ENCODE measurements at places on chromosomes 2 and 18. TPM values are rescaled to one million over a fixed set of nuclear protein-coding genes. Genes with fewer than 3 reads are reported as not detected.

- no peak for DNase-seq
Observed at GRCh38 chr2:86623043-86623493, 597 bp downstream of the RNF103 start.

DNA sequence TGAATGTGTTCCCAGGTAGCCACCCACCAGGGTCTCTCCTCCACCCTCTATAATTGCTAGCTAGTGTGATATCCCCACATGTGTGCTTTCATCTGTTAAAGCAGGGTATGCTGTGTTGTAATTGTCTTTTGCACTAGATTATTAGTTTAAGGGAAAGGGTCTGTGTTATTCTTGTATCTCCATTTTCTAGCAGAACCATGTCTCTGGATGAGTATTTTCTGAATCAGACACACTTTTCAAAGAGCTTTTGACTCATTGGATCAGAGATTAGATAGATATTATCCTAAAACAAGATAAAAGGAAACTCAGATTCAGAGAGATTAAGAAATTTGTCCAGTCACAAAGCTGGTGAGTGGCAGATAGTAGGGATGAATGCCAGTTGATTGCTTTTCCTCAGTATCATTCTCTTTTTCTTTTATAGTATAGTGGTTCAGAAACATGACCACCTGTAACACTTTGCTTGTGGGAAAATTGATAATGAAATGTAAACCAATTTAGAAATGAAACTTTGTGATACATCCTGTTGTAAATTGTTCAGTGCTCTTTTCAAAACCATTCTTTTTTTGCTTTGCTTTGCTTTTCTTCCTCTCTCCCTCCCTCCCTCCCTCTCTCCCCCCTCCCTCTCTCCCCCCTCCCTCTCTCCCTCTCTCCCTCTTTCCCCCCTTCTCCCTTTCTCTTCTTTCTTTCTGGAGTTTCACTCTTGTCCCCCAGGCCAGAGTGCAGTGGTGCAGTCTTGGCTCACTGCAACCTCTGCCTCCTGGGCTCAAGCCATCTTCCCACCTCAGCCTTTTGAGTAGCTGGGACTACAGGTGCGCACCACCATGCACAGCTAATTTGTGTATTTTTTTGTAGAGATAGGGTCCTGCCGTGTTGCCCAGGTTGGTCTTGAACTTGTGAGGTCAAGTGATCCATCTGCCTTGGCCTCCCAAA lies 7.4 kb downstream of the MIB1 start:
- DNase-seq: no peak

DNA sequence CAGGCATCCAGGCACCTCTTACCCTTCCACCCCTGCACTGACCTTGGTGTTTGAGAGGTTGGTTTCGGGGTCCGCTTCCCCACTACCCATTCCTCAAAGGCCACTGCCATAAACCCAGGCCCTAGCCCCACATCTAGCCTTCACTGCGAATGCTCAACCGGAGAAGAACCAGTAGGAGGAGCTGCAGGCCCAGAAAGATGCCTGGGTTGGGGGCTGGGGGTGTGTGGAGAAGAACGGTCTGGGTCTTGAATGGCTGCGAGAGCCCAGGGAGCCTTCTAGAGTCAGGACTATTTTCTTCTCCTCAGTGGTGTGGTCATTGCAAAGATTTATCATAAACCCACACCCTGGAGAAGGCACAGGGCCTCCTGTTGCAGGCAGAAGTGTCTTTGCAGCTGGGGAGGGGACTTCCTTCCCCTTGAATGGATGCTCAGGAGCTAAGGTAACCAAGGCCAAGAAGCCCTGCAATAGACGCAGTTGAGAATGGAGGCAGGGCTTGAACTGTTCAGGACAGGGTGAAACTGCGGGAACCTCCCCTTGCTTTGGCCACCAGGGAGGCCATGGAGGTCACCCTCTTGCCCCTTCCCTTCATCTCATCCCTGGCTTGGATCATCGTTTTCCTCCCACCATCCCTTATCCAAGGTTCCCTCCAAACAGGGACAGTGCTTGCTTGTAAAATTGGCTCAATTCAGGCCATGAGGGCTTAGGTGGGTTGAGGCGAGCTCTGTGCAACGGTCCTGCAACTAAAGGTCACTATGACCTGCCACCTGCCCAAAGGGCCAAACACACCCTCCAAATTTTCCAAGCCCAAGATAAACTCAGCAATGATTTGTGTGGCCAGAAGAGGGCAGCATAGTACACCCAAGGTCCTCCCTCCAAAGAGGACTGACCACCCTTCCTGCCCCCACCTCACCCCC lies 20.9 kb downstream of the THNSL2 start:
- DNase-seq: no peak

The HNRNPLL gene
- total RNA-seq: 27.1 TPM

- no peak for DNase-seq
Observed at GRCh38 chr2:101151146-101151858, at the start of gene TBC1D8. Gene TBC1D8, minus strand, starts transcription at chr2:101151382. Its CDS starts 129 bp downstream, at chr2:101151253.

GRCh38 chr2:134819334-134819733 lies 19.1 kb upstream of the ACMSD start:
- peak; percentile 54 for DNase-seq

DNA sequence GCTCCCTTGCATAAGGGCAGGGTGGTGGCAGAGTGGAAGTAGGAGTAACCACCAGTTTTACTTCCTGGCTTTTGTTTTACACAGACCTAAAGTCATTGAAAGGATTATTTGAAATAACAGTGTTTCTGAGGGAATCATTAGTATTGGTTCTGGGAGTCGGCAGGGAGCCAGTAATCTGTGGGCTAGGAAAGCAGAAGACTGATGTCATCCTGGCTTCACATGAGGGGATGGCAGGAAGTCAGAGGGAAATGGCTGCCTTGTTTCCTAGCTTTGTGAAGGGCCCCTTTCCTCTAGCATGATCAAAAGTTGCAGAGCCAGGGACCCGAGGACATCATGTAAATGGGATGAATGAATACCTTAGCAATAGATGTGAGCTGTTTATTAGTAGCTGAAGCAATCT lies 792.6 kb downstream of the CPS1 start:
- DNase-seq: no peak

The DSC1 gene
- total RNA-seq: not detected

The STARD6 gene
- total RNA-seq: 1.9 TPM

- DNase-seq: no peak
Observed at GRCh38 chr2:150572194-150572766, 84.8 kb upstream of the RND3 start.

DNA sequence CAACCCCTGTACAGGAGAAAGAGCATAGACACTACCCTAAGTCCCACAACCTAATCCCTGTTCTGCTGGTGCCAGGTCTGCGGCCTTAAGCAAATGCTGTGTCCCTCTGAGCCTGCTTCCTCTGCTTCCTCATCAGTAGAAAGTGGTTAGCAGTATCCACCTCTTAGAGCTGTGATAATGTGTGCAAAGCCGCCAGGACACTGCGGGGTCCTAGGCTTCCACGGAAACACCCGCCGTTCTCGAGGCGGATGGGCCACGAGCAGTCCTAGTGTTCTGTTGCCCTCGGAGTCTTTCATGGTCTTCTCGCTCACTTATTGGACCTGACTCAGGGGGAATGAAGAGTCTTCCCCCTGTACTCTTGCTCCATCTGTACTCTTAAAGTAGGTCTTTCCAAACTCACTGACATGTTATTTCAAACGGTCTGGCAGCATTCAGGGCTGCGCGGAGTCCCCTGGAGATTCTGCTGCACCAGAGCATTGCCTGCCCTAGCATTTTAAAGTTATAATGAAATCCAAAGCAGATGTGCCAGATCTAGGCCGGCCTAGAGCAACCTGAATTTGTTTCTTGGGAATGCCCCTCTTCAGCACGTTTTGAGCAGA lies 107.2 kb upstream of the ZNF236 start:
- DNase-seq: no peak

- no peak for DNase-seq
Observed at GRCh38 chr2:183780072-183780471, 655.8 kb downstream of the NUP35 start.

The BMP10 gene
- total RNA-seq: not detected

The ASB18 gene
- not detected for total RNA-seq

The COL6A3 gene
- 13.0 TPM for total RNA-seq

GRCh38 chr2:170277951-170278350 lies 100.0 kb downstream of the MYO3B start:
- no peak for DNase-seq

The AFF3 gene
- total RNA-seq: 0.35 TPM

- no peak for DNase-seq
Observed at GRCh38 chr2:187497858-187498463, 49.9 kb upstream of the CALCRL start.

The C2orf80 gene
- not detected for total RNA-seq

The XPO1 gene
- total RNA-seq: 128 TPM

DNA sequence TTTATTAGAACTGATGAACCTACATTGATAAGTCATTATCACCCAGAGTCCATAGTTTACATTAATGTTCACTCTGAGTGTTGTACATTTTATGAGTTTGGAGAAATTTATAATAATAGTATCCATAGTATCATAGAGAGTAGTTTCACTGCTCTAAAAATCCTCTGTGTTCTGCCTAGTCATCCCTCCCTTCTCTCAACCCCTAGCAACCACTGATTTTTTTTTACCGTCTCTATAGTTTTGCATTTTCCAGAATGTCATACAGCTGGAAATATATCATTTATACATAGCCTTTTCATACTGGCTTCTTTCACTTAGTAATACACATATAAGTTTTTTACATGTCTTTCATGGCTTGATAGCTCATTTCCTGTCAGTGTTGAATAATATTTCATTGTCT lies 231.1 kb downstream of the RAD51AP2 start:
- DNase-seq: no peak

The DES gene
- not detected for total RNA-seq

GRCh38 chr2:10246831-10247230 lies 55.9 kb upstream of the HPCAL1 start:
- DNase-seq: no peak

- DNase-seq: no peak
Observed at GRCh38 chr2:207282916-207283315, 117.2 kb upstream of the KLF7 start.

The CPS1 gene
- total RNA-seq: 2.2 TPM

DNA sequence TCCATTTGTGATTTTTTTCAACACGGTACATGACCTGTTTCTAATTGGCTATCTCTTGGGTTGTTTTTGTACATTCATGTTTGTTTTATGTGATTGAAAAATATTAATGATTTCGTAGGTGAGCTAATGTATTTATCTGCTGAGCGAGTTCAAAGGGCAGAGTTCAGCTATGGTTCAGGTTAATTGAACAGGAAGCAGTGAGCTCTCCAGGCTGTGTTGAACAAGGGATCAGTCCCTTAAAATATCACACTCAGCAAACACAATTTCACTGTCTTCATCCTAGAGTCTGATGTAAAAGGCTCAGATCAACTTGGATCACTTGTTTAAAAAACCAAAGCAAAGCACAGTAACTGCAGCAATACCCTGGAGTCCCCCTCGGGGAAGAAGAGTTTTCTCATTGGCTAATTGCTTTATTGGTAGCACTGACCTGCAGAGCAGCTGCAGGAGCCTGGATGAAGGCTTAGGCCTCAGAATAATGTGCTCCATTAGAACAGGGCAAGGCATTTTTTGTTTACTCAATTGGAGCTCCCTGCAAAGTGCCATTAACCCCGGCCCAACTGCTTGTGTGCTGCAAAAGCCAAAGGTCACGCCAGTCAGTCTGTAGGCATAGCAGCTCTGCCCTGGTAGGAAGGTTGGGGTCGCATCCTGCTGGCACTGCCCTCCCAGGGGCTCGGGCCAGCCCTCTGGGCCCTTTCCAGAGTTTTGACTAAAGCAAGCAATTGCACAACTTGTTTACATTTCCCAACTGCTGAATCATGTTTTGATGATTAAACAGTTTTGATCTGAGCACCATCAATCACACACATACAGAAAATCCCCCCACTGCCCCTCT lies 10.5 kb downstream of the ONECUT2 start:
- DNase-seq: no peak

The SLC19A3 gene
- 0.29 TPM for total RNA-seq

The SERPINB11 gene
- not detected for total RNA-seq

- no peak for DNase-seq
Observed at GRCh38 chr2:86189782-86190416, 5.4 kb downstream of the IMMT start.

DNA sequence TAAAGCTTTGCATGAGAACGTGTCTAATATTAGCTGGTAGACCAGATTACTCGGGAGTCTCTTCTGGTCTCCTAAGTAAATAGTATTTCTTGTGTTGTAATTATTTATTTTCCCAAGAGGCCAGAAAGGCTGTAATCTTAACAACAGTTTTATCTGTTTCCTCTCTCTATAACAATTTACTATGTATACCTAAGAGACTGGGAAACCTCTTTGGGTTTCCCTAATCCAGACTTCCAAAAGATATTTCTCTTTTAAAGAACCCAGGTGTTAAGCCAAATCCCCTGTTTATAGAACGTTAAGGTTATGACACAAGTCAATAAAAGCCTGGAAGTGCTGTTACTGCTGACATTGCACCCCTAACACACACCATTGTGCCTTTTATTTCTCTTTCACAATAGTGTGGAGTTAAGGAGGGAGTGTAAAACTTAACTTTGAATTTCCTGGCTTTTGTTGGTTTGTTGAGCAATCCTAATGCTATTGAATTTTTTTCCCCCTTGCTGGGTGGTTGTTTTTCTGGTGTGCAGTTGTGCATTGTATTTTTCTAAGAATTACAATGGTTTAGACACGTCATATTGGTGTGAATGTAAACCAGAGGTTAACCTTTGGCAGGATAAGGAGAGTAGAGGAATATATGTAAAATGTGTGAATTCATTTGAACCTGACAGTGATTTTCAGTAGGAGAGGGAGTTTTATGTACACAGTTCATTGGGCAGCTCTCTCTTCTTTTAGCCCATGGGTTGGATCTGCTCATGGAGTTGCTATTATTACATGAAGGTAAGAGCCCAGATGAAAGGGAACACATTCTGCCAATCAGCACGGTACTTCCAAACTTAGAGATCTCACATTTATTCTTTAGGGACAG lies 192.8 kb downstream of the MTX2 start:
- peak; percentile 68 for DNase-seq

The CHRNA1 gene
- not detected for total RNA-seq

DNA sequence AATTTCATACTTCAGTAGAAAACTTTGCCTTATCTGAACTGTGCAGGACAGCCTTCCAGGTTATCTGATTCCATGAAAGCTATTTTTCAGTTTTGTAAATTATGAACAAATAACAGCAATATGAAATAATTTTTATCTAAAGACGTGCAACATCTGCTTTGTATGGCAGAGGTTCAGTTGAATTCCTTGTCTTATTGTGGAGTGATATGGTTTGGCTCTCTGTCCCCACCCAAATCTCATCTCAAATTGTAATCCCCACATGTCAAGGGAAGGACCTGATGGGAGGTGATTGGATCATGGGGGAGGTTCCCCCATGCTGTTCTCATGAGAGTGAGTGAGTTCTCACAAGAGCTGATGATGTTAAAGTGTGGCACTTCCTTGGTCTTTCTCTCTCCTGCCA lies 18.1 kb upstream of the RPIA start:
- DNase-seq: no peak

- DNase-seq: no peak
Observed at GRCh38 chr2:71722286-71722685, 268.9 kb downstream of the DYSF start.

GRCh38 chr2:39981883-39982311 lies 202.8 kb upstream of the THUMPD2 start:
- DNase-seq: no peak

The MBP gene
- total RNA-seq: 18.8 TPM

- DNase-seq: no peak
Observed at GRCh38 chr18:74579496-74580065, 18.1 kb upstream of the ZNF407 start.

The IL1F10 gene
- not detected for total RNA-seq

The TCF7L1 gene
- 1.1 TPM for total RNA-seq
